ENCODE measurements at places on chromosomes 5 and 9.
A peak's percentile ranks its signal among the peaks of the same experiment; 100 is the strongest.

DNA sequence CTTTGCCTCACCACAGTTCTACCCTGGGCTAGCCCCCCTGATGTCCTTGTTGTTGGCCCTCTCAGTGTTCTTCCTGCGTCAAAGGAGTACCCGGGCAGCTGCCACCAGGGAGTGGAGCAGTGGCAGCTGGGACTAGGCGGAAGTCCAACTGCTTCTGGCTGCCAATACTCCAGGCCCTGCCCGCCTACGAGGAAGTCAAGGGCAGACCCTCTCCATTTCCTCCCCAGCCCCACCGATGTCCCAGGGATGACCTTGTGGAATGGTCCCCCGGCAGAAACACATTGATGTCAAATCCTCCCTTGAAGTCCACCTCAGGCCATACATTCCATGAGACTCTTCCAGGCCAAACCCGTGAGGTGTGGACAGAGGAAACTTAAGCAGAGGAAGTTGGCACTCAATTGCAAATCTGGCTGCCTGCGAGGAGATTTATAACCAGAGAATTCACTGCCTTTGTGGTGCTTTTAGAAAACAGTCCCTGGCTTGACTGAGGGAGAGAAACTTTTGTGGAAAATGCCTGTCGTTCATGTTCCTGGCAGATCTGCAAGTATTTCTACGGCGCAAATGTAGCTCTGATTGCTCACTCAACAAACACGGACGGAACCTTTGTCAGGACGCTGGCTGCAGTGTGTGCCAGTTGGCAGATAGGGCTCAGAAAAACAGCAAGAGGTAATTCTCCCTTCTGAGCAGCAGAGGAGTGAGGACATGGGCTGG lies 339.7 kb downstream of the RAB3C start:
- DNase-seq = peak; percentile 75

GRCh38 chr9:123550797-123551196 lies 194.8 kb downstream of the CRB2 start:
- no peak for DNase-seq

DNA sequence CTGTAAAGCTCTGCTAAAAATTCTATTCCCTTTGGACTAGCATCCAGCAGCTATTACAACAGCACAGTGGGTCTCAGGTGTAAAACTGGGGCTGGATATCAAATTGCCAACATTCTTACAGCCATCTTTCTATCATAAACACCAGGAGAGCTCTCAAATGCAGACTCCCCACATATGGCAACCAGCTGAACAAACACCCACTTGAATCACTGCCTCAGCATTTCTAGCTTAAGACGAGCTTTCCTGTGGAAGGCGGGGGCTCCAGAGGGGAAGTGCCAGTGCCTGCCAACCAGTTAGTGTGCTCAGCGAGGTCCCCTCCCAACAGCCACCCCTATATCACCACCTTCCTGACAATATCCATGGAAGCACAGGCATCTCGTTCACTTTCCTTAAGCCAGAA lies 62.2 kb downstream of the IPPK start:
- DNase-seq = peak; percentile 85

DNA sequence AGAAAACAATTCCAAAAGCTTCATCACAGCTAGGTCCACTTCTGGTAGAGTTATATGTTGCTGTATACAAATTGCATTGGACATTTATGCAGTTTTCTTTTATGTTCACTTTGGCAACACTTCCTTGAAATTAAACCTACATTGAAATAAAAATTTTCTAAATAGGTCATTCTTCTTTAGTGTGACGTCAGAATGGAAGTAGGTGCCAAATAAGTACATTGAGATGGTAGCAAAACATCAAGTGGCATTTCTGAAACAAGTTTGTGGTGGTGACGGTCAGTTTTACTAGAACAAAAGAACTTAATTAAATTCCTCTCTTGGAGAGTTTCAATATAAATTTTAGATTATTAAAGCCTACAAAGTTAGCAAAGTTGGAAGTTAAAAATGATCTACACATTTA lies 895.1 kb downstream of the CDH9 start:
- DNase-seq = no peak

GRCh38 chr9:109939698-109940342 lies 159.8 kb downstream of the PALM2AKAP2 start:
- DNase-seq = no peak

GRCh38 chr9:121505903-121506735 lies 6.5 kb upstream of the GGTA1 start:
- peak; percentile 9 for DNase-seq

DNA sequence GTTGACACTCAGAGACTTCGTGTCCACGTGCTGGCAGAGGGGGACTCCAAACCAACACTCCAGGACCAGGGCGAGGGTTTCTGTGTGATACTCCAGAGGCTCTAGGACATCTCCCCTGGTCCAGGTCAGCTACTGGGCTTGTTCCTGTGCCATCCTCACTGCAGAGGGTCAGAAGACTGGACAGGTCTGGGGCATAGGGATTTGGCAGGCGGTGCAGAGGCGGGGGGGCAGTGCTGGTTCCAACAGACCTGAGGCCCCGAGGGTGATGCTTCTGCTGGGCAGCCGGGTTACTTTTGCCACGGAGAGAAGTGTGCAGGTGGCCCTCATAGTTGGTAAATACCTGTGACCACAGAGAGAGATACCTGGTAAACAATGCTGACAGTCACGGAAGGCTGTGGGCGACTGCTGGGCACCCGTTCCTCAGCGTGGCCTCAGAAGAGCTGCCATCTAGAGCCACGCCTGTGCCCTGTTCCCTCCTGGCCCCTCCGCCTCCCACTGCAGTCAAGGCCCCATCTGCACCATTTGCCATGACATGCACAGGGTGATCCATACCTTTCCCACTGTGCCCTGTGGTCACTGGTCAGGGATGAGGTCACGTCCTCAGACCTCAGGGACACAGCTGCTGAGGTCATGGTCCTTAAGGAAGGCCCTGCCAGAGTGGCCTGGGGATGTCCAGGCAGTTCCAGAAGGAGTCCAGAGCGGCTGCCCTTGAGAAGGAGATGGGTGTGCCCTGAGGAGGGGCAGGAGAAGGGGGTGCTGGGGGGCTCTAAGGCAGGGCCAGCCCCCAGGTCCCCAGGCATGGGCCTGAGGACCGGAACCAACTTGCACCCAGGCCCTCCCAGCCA lies 30.0 kb downstream of the TRIP13 start:
- no peak for DNase-seq

- DNase-seq = peak; percentile 11
Measured at GRCh38 chr5:98069876-98070512, 703.5 kb upstream of the RGMB start.

GRCh38 chr5:176530983-176531901 lies 6.0 kb downstream of the RNF44 start:
- DNase-seq = peak; percentile 46

GRCh38 chr9:130933114-130934046 lies 5.7 kb downstream of the FIBCD1 start:
- DNase-seq = peak; percentile 91

DNA sequence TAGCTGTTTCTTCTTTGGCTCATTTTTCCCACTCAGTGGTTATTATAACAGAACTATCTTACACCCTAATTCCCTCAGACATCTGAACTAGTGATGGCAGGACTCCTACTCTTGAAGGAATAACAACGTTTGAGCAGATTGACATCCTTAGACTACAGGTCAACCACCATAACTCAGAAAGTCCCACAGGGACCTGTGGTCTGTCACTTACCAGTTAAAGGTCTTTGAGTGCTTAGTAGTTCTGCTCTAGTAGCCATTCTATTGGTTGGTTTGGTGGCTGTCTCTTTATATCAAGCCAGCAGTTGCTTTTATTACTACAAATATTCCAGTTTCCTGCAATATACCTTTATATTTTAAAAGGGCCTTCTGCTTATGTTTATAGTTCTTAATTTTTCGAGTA lies 67.2 kb upstream of the FCHO2 start:
- DNase-seq = no peak

DNA sequence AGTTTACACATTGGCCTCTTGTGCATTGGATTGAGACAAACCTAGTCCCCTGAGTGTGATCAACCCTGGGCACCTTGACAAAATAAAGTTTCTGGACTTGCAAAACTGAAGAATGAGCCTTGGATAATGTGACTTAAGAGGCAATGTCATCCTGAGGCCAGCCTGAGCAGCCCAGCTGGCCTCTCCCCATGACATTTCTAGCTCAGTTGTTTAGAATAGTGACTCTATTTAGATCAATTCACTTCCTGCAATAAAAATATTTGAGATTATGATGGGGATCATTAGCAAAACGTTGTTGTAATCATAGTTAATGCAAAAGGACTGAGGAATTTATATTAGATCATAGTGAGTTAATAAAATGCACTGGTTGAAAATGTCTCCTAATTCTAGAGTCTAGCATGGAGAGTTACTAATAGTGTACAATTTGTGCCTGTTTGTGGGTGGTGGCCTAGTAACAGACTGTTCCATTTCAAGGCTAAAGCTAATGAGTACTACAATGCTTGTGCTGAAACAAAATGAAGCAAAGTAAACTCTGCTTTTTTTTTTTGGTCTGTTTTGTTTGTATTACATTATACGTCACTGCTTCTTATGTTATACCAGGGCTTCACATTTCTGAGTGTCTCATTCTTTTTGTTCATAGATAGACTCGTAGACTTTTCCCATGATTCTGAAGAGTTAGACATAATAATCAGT lies 10.9 kb upstream of the RHOBTB3 start:
- DNase-seq = peak; percentile 19

GRCh38 chr9:126671381-126671831 lies 57.7 kb downstream of the LMX1B start:
- no peak for DNase-seq

- DNase-seq = peak; percentile 21
Measured at GRCh38 chr5:158725297-158725851, 374.3 kb downstream of the EBF1 start.

DNA sequence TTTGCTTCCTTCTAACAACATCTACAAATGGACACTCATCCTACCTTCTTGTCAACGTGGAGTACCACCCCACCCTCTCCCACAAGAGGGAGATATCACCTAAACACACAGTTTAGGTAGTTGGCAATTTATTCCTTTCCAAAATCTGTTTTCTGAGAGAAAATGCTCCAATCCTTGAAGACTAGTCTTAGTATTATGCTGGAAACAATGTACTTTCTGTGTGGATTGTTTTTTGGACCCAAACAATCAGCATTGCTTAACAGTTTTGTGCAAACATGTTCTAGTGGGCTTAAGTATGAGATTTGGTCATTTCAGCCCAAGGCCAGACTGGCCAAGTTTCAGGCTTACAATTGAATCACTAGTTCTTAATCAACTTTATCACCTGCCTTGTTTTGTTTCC lies 359.1 kb downstream of the ARHGEF28 start:
- DNase-seq = peak; percentile 42

GRCh38 chr5:173535976-173536639 lies 80.3 kb downstream of the BOD1 start:
- DNase-seq = peak; percentile 24

- DNase-seq = no peak
Measured at GRCh38 chr9:15138357-15138686, 168.7 kb downstream of the TTC39B start.

DNA sequence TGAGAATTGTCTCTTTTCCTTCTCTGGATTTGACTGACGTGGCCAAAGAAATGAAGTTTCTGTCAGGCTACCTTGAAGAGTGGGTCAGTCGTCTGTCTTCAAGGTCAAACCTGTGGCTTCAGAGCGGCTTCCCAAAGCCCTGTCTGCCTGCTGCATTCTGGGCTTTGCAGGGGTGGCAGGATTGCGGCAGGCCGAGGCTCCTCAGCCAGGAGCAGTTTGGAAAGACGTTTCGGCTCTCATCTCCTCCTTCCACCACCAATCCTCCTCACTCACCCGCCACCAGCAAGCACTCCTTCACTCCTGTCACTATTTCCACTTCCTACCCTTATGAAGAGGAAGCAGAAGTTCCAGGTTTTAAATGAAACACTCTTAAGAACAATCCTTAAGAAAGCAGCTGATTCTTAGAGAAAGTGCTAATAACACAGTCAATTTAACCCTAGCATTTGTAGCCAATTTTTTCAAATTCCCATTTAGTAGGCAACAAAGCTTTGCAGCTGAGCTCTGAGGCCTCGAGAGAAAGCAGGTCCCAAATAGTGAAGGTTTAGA lies 351.7 kb downstream of the ZNF608 start:
- no peak for DNase-seq

- DNase-seq = no peak
Measured at GRCh38 chr9:748861-749497, 92.5 kb upstream of the DMRT1 start.

DNA sequence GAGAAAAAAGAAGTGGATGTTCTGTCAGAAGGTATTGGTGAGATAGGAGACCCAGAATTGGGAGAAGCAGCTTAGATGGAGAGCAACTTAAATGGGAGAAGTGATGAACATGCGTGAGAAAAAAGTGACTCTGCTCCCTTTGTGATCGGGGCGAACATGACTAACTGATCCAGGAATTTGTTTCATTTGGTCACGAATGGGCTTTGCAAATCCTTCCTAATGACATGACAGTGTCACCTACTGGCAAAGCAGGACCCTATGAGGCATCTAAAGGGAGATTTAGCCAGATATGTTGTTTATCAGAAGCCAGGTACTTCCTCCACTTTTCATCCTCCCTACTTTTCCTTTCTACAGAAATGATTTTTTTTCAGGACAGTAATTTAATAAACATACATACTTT lies 787.4 kb upstream of the RGMB start:
- peak; percentile 88 for DNase-seq

- no peak for DNase-seq
Measured at GRCh38 chr5:73831066-73831465, 205.1 kb downstream of the ARHGEF28 start.

- DNase-seq = peak; percentile 82
Measured at GRCh38 chr9:69175486-69175885, 1.4 kb downstream of the TJP2 start.

DNA sequence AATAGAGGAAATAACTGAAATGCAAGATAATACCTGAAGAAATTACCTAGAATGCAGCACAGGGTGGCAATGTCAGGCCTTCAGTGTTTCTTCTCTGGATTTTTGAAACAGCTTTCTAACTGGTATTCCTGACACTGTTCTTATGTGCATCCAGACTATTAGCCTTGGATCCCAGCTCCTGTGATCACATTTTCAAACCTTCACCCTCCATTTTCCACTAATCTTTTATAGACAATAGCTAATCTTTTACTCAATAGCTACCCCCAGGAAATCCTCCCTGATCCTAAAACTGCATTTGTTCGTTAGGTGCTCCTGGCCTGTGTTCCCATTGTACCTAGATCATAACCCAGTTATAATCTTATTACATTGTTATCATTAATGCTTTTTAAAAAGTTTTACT lies 101.5 kb upstream of the DHFR start:
- no peak for DNase-seq

- peak; percentile 31 for DNase-seq
Measured at GRCh38 chr9:105359892-105360291, 87.9 kb upstream of the FSD1L start.

DNA sequence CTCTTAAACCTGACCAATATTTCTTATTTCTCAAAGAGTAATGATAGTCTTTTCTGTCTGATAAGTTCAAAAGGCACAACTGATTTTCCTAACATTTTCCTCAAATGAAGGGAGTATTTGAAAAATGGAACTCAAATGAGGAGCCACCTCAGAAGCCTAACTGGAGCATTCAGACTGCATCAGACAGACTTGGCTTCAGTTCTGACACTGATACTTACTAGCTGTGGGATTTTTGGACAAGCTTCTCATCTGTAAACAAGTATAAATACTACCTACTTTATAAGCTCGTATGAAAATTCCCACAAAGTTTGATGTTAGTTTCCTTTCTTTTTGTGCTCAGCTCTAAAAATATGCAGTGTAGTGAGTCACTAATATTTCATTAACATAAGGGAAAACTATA lies 107.7 kb upstream of the CCDC152 start:
- DNase-seq = no peak

- peak; percentile 52 for DNase-seq
Measured at GRCh38 chr5:71475788-71476384, 20.4 kb downstream of the BDP1 start.

GRCh38 chr5:111072949-111073682 lies 1.6 kb downstream of the TSLP start:
- peak; percentile 46 for DNase-seq

- no peak for DNase-seq
Measured at GRCh38 chr5:175211956-175212756, 231.8 kb downstream of the DRD1 start.
